ENCODE measurements at places on chromosomes 11 and 22.

DNA sequence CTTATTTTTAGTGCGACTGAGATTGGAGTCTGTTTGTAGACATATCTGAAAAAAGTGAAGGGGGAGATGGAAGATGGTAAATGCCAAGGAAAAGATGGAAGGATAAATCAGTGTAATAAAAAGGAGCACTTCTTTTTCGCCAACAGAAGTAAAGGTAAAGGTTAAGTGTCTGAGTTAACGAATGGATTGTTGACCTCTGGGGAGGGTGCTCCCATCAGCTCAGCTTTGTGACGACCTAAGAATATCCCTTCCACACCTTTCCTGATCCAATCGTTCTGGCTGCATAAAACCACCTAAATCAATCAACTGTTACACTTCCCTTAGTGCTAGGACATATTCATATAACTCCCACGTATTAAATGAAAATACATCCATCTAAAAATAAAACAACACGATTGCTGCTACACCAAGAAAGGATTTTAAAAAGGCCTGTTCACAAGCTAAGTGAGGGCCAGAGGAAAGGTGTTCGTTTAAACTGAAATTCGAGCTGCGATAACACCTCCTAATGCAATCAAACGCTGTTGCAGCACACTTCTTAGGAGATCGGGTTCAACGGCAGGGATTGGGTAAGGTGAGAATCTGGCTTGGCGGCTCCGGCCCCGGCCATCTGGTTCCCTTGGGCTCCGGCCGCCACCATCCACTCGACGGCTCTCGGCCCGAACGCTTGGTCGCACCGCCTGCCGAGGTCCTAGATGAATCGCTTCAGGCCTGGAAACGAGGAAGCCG lies 658 bp downstream of the C11orf71 start:
- no peak for DNase-seq

DNA sequence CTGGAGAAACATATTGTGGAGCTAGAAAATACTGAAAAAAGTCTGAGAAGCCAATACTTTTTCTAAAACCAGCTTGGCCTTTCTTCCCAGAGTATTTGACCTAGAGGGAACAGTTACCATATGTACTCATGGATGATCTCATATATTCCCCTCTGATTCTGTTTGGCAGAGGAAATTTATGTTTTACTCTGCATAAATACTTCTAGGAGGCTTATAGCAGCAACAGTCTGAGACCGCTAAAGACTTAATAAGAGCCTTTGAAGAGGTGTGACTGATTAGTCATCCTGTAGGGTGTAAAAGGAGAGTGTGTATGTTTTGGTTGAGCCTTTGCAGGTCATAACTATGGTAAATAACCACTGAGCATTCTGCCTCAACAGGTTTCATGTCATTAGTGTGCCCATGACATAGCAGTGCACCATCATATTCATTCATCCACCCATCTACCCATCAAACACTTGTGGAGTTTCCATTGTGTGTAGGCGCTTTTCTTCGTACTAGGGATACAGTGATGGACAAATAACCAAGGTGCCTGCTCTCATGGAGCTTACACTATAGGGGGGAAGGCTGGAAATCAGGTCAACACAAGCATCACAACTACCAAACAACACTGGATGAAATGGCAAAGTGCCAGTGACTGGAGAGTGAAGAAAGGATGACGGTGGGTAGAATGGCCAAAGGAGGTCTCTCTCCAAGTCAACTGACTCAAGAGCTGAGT lies 44.5 kb downstream of the TRAF6 start:
- DNase-seq, result no peak

GRCh38 chr22:35103761-35104160 lies 37.8 kb downstream of the ISX start:
- no peak for DNase-seq

GRCh38 chr11:1232021-1232882 lies 9.4 kb downstream of the MUC5B start:
- no peak for DNase-seq

DNA sequence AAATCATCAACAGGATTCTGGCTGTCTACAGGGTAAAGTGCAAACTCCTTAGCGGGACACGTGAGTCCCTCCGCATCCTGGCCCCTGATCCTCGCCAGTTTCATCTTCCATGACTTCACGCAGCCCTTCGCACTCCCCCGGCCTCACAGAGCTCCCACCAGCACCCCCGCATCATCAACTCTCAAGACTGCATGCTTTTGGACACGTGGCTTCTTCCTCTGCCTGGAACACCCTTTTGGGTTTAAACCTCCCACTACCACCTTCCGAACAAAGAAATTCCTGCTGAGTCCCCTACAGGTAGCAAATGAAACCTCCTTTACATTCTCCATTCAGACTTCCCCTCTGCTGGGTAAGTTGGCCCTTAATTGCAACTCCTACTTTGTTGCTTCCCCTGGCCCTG lies 12.6 kb upstream of the EIF3M start:
- DNase-seq, result no peak

- DNase-seq, result peak; percentile 34
These were observed 1.7 kb downstream of the QSER1 start for GRCh38 chr11:32894149-32894827.

GRCh38 chr11:66561975-66562248 lies 6.5 kb downstream of the CTSF start:
- no peak for DNase-seq

DNA sequence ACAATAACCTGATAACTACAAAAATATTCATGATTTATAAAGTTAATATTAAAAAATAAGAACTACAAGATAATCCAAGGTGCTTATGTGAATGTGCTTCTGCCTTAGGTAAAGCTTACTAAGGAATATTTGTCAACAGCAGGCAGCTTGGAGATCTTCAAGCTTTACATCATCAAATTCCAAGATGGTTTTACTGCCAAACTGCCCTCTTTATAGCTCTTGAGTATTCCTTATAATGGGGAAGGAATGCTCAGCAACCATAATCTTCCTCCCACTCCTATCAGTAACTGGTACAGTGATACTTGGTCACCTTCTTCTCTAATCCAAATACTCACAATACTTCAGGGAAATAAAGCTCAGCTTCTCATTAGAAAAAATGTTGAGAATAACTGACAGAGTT lies 30.1 kb downstream of the SBF2 start:
- no peak for DNase-seq

- no peak for DNase-seq
These were observed 208.5 kb upstream of the GRIA4 start for GRCh38 chr11:105401269-105401809.

DNA sequence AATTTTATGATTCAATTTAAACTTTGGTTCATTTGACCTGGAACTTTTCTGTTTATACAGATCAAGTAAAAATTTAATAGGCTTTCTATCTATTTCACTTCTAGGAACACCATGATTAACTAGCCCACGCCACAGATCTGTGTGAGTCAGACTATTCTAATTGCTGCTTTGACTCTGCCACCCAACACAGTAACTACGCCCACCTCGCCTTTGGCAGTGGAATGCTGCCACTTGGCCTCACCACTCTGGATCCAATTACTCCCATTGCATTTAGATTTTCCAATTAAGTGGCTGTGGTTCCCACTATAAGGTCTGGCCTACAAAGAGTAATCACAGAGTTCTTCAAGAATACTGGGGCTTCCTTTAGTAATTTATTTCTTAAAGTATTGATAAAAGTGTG lies 46.6 kb upstream of the LIN7C start:
- no peak for DNase-seq

DNA sequence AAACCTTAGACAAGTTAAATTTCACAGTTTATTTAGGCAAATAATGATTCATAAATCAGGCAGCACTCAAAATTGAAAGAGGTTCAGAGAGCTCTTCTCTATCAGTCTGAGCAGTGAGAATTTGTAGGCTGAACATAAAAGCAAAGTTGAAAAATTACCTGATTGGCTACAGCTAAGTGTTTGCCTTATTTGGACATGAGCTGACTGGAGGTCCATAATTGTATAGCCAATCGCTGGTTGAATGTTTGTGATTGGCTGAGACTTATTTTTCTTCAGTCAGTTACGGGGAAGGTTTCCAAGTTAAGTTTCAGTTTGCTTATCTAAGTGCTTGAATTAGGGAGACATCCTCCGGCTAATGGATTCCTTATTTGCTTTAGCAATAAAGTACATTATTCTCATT lies 527.5 kb downstream of the CNTN5 start:
- no peak for DNase-seq

GRCh38 chr11:2927851-2928604 lies 1.2 kb downstream of the PHLDA2 start:
- peak; percentile 40 for DNase-seq

- no peak for DNase-seq
These were observed 59.2 kb upstream of the RTL6 start for GRCh38 chr22:44557064-44557748.

DNA sequence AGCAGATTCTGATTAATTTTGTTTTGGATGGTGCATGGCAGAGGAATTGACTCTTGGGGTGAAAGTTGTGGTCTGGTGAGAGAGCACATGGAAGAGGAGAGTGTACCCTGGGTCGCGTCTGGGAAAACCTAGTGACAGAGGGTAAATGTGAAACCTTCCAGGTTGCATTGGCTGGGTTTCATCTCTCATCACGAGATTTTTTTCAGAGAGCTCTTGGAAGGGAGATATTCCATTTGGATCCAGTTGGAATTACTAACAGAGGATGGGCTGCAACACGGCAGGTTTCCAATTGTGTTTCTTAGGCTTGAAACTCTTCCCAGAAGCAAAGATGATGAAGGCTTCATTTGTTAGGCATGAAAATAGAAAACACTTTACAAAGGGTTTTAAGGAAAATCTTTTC lies 109.7 kb upstream of the MTMR2 start:
- DNase-seq, result no peak

DNA sequence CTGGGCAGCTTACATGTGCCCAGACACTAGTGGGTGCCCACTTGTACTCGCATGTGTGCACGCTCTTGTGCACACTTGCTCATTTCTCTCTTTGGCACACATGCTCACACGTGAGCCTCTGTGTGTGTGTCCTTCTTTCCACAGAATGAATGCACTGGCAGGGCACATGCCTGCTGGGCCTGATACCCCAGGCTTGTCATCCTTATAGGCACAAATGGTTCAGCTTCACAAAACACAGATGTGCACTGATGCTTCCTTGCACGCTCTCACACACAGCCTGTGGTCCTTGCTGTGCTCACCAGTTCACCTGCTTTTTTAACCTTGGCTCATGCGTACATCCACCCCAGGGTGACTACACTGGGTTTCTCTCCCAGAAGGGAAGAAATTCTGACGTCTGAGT lies 174.8 kb downstream of the BUD13 start:
- no peak for DNase-seq

GRCh38 chr11:66938582-66939135 lies 19.5 kb downstream of the PC start:
- DNase-seq, result no peak

DNA sequence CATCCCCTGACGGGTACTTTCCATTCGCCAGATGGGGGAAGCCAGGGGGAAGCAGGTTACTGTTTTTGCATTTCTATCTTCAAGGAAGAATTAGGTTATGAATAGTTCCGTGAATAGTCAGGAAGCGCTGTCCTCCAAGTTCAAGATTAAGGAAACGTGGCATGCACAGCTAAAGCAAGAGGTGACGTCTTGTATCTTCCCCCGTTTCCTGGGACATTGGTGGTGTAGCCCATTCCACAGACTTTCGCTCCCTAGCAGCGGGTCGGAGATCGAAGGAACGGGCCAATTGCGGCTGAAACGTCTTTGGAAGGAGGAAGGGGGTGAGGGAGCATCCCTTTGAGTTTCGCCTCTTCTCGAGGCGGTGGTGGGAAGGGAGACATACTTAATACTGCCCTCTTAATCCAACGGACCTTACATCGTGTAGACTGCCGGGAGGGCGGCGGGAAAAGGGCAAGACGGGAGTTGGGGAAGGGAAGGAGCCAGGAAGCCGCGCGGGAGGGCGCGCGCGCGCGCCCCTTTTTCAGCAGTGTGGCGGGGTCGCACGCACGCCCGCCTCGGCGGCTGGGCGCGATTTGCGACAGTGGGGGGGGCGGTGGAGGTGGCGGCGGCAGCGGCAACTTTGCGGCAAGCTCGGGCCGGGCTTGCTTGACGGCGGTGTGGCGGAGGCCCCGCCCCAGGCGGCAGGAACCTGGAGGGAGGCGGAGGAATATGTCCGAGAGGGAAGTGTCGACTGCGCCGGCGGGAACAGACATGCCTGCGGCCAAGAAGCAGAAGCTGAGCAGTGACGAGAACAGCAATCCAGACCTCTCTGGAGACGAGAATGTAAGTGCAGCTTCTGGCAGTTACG lies at the start of gene EED:
Gene EED (plus strand): TSS at position 232 of the 847 bp plus-strand sequence. CDS start 477 bp downstream, at position 709.
- DNase-seq, result peak; percentile 95

GRCh38 chr11:106160494-106160893 lies 83.0 kb downstream of the AASDHPPT start:
- DNase-seq, result no peak

GRCh38 chr11:122062763-122063162 lies 53.3 kb downstream of the BLID start:
- DNase-seq, result no peak

GRCh38 chr11:63567044-63567840 lies 4.1 kb upstream of the PLAAT2 start:
- DNase-seq, result peak; percentile 66

- DNase-seq, result no peak
These were observed 404.5 kb downstream of the LARGE1 start for GRCh38 chr22:33515795-33516194.
